ENCODE measurements at places on chromosomes 7 and 10. TPM values are rescaled to one million over a fixed set of nuclear protein-coding genes. Genes with fewer than 3 reads are reported as not detected.
A peak's percentile ranks its signal among the peaks of the same experiment; 100 is the strongest.

GRCh38 chr7:80185571-80185970, 50.9 kb downstream of the GNAI1 start:
- no peak for DNase-seq

GRCh38 chr7:127689194-127689772, 37.3 kb downstream of the SND1 start:
- DNase-seq, result no peak

GRCh38 chr7:20557116-20557515, 58.4 kb upstream of the ABCB5 start:
- DNase-seq, result no peak

- peak; percentile 67 for DNase-seq
These were observed 42.2 kb downstream of the ACSM6 start for GRCh38 chr10:95236068-95236903.

DNA sequence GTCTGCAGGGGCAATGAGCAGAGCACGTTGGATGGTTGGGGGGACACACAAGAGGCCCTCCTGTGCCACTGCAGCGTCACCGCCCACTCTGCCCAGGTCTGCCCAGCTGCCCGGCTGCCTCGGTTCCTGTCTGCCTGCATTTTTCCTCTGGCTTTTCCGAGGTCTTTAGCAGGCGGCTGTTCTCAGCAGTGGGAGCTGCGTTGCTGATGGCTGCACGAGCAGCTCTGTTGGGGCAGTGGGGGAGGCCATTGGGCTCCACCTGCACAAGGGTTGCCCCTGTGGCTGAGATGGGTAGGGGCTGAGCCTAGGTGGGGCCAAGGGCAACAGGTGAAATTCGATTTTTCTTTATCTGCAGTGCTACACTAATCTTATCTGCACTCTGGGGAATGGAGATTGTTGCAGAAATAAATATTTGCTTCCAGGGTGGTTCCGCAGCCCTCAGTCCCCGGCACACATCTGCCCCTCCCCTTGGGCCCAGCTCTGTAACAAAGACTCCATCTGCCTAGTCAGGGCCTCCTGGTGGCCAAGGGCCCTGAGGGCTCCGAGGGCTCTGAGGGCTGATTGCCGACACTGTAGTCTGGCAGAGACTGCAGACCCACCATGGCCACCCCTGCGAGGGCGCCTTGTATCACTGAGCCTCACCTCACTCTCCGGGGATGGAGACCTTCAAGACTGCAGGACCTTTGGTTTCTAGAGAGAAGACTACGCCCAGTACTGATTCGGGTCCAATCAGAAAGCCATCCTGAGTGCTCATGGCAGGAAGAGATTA, 141.7 kb upstream of the SHH start:
- no peak for DNase-seq

DNA sequence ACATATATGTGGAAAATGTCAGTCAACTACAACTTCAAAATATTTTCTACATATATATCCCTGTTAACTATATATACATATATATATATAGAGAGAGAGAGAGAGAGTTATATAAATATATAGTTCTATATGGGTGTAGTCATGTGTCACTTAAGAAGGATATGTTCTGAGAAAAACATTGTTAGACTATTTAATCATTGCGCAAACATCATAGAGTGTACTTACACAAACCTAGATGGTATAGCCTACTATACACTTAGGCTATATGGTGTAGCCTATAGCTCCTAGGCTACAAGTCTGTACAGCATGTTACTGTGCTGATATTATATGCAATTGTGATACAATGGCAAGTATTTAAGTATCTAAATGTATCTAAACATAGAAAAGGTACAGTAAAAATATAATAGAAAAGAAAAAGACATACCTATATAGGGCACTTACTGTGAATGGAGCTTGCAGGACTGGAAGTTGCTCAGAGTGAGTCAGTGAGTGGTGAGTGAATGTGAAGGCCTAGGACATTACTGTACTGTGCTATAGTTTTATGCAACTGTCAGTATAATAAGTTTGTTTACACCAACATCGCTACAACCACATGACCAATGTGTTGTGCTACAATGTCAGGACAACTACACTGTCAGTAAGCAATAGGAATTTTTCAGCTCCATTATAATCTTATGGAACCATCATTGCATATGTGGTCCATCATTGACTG, 18.0 kb upstream of the FGL2 start:
- DNase-seq, result no peak

DNA sequence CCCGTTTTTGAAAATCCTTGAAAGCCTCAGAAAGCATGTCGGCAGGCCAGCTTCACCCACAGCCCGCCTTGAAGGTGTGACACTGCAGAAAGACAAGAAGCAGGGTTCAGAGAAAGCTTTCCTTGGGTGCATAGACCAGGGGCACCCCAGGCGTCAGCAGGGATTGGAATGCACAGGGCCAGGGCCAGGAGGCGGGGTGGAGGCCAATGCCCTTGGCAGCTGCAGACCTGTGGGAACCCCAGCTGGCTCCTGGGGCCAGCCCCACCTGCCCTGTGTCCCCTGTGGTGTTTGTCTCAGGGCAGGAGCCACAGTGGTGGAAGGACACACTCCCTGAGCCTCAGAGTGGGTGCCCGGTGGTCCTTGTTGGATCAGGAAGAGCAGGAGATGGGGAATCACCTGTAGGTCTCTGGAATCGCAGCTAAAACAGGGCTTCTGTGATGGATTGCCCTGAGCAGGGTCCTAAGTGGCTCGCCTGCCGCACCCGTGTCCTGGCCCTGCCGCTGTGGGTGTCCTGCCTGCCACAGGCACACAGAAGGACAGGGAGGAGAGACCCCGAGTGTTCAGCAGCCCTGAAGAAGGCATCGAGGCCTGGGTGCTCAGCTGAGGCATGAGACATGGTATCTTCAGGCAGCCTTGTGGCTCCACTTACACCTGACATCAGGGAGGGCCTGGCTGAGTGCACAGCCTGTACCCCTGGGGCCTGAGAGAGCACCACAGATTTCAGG, 32.5 kb downstream of the ANXA8 start:
- DNase-seq, result no peak

- no peak for DNase-seq
These were observed 49.7 kb upstream of the ANTXRL start for GRCh38 chr10:46236941-46237681.

DNA sequence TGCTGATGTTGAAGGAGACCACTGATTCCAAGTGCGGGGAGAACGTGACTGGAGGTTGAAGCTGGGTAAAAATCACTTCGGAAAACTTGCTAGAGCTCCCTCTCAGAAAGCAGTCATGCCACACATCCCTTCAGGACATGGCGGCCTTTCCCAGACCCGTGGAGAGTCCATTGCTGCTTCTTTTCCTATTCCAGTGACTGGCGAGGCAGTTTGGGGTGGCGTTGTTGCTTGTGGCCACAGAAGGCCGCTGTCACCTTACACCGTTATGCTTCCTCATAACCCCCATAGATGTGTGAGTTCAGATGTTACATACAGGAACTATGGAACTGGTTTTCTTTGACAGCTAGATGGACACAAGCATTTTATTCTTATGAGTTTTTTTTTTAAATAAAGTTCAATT, 235.6 kb upstream of the POM121L12 start:
- DNase-seq, result no peak

CFAP70 gene
- 0.34 TPM for total RNA-seq

SPDYE2 gene
- total RNA-seq, result not detected

Measured in dermis blood vessel endothelial cell (primary cell).